ENCODE measurements at places on chromosomes 5 and 9.

GRCh38 chr5:38825494-38825893 is 20.3 kb upstream of the OSMR start:
- DNase-seq: no peak

GRCh38 chr5:171537923-171538537 is 118.6 kb downstream of the FGF18 start:
- DNase-seq: no peak

- no peak for DNase-seq
Measured at GRCh38 chr5:89449392-89450148, 566.6 kb upstream of the MEF2C start.

DNA sequence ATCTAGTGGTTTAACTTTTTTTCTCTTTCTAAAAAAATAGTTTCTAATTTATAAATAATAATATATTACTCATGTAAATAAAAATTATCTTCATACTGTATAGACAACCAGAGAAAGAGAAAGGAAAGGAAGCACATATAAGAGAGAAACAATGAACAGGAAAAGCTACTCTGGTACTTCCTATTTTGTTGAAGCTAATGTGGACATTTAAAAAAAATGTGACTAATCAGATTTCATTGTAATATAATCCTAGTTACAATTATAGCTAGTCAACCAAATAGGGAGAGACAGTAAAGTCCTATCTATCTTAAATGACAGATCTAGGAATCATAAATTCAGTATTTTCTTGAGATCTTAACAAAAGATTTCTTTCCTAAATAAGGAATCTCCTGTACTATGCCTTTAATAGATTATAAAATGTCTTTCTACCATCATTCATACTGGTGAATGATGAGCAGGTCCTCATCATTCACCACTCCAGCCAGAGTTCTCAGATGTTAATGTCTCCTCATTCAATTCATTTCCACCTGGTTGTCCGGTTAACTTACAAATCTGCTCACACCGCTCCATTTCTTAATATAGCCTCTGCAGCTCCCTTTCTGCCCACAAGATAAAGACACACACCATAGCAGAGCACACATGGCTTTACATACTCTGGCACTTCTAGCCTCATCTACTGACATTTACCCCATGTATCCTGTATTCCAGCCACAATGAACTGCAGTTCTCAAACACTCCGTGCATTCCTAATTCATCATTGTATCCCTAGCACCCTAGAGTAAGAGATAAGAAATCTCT is 30.9 kb downstream of the ZFR start:
- DNase-seq: no peak

DNA sequence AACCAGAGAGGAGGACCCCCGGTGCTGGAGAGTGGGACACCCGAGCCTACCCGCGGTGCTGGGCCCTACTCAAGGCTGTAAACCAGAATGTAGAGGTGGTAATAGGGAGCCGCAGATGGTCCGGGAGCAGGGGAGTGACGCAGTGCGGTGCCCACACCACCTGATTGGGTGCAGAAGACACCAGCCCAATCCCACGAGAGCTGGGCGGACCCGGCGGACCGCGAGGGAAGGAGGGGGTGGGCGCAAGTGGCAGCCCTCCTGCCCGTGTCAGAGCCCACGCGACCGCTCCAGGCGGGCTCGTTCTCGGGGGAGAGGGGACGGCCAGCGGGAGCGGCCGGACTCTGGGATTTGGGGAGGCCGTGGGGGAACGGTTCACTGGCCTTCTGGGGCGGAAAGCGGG is 71.2 kb downstream of the C9orf50 start:
- DNase-seq: no peak

- DNase-seq: no peak
Measured at GRCh38 chr5:168766426-168766700, 187.2 kb upstream of the PANK3 start.

GRCh38 chr5:153900703-153901395 is 137.9 kb downstream of the FAM114A2 start:
- no peak for DNase-seq

DNA sequence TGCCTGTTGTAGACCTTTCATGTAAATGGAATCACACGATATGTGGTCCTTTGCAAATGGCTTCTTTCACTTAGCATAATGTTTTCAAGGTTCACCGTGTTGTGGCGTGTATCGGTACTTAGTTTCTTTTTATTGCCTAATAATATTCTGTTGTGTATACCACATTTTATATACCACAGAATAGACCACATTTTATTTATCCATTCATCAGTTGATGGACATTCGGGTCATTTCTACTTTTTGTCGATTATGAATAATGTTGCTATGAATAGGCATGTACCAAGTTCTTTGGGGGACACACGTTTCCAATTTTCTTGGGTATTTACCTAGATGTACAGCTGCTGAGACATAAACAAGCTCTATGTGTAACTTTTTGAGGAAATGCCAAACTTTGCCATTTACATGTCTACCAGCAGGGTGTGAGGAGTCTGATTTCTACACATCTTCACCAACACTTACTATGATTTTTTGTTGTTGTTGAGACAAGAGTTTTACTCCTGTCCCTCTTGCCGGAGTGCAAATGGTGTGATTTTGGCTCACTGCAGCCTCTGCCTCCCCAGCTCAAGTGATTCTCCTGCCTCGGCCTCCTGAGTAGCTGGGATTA is 144.7 kb downstream of the RGS3 start:
- no peak for DNase-seq

DNA sequence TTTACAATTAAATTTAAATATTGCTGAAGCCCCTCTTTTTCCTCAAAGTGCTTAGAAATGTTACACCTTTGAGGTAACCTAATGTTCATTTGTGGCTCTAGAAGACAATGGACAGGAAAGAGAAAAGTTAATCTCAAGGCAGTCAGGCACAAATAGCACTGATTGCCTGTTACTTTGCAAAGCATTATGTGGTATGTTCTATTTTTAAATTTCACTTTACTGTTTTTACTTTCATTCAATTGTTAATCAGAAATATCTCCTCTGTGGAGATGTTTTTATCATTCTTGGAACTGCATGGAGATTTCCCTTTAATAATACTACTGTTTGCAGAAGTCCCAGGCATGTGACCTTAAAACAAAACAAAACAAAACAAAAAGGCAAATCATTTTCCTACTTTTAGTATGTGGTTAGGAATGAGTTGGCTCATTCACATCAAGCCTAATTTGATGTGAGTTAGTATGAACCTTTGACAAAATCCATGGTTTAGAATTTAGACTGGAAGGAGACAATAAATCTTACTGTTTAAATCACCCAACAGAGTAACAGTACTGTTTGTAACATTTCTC is 67.5 kb downstream of the CWC27 start:
- no peak for DNase-seq

DNA sequence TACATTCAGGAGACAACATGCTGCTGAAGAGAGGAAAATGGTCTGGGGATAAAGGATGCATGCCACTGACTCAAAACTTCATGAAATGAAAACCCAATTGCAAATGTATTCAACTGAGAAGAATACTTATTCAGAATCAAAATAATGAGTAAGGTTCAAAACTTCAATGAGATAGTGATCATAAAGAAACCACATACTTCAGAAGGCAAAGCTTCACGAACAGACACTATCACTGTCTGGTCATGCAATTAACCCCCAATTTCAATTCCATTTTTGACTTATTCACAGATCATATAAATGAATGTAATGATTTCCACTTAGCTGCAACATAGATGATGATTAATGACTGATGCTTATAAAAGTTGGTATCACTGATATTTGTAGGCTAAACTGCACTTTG is 33.0 kb upstream of the CTNNAL1 start:
- no peak for DNase-seq

GRCh38 chr5:142422429-142422828 is 97.6 kb upstream of the SPRY4 start:
- no peak for DNase-seq

- no peak for DNase-seq
Measured at GRCh38 chr5:124952566-124952965, 206.1 kb upstream of the ZNF608 start.

- no peak for DNase-seq
Measured at GRCh38 chr5:115816226-115817081, at the start of gene CDO1. TSS of gene CDO1 (minus strand) at chr5:115816659. CDS start at chr5:115816397, 262 bp downstream.

DNA sequence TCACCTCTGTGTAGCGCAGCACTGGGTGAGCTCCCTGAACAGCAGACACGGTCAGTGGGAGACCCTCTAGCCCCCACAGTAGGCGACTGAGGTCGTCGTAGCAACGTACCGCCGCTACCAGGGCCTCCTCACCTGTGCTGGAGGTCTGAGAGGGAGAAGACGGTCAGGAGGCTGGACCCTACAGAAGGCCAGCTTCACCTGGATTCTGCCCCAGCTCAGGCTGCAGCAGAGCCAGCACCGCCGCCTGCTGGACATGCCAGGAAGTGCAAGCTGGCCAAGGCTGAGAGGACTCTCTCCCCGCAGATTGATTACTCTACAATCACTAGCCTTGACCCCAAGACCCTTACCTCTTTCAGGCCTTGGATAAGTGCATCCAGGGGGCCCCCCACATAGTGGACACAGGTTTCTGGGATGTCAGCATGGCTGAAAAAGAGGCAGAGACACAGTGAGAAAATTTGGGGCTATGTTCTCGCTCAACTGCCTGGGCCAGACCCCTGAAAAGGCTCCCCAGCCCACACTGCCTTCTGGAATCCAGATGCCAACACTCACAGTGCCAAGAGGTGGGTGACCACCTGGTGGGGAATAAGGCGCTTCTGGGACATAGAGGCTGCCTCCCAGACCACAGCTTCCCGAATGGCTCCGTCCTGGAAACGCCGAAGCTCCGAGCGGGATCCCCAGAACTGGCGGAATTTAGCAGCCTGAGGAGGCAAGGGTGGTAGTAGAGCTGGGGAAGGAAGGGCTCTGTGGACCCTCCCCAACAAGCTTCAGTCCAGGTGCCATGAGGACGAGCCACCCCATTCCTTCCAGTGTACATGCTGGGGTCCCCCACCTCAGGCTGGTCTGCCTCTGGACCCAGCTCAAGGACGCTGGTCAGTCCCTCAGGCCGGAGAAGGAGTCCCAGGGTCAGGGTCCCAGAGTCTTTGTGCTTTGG is 6.9 kb downstream of the NOL6 start:
- DNase-seq: peak; percentile 56
